Activated T-helper 1 cell treated with Interleukin-2 at 50 U/mL for 16 hours (primary cell): ENCODE measurements at places on chromosomes 2 and 18.

GRCh38 chr2:179825494-179825893, 35.9 kb downstream of the ZNF385B start:
- DNase-seq: no peak

DNA sequence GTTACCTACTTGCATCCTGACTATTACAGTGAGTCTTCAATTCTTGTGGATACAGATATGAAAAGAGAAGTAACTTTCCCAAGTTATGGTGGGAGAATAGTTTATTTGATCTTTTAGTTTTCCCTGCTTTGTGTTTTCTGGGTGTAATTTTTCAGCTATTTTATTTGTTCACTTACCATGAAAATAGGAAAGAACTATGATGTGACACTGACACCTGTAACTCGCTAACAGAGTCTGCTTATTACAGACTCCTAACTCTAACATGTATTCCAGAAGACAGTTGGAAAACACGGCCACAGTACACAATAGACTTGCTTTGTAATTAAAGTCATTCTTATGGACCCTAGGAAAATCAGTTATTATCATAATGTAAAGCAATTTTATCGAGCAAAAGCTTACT, 323.2 kb downstream of the LRRTM1 start:
- DNase-seq: no peak

GRCh38 chr18:24600076-24600654, 139.7 kb downstream of the HRH4 start:
- DNase-seq: no peak

DNA sequence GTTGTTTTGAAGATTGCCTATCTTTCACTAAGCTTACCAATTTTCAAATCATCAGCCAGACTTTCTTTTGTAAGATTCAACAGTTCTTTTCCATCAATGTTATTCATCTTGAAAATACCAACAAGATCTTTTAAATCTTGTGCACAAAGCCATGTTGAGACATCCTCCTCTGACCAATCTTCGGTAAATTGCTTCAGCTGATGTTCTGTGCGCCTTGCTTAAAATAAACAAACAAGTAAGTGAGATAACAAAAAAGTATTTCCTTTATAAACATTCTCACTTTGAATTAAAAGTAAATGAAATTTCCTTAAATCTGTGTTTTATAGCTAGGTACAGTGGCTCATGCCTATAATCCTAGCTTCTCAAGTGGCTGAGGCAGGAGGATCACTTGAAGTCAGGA, 30.3 kb downstream of the WDSUB1 start:
- DNase-seq: no peak

GRCh38 chr2:131032393-131032836, 60.8 kb downstream of the FAM168B start:
- DNase-seq: no peak

GRCh38 chr2:236610991-236611821, 41.6 kb downstream of the ACKR3 start:
- DNase-seq: no peak
